Stimulated activated CD4-positive, alpha-beta T cell treated with anti-CD3 and anti-CD28 coated beads, Interleukin-15, amount 100 ng/mL, for 48 hours (primary cell): ENCODE measurements at places on chromosomes 3 and 15.

DNA sequence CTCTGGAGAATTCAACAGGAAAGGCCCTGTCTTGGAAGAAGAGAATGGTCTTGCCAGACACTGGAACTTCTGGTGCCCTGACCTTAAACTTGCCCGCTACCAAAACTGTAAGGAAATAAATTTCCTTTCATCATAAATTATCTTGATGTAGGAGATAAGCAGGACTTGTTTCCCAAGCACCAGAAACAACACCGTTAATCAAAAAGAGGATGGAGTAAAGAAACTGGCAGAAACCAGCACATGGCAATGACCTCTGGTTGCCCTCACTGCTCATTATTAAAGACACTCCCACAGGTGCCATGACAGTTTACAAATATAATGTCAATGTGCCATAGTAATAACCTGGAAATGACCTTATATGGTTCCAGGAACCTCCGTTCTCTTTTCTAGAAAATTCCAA, 426.1 kb downstream of the EDEM1 start:
- no peak for DNase-seq

GRCh38 chr15:71143373-71144310, 28.4 kb downstream of the THSD4 start:
- no peak for DNase-seq

DNA sequence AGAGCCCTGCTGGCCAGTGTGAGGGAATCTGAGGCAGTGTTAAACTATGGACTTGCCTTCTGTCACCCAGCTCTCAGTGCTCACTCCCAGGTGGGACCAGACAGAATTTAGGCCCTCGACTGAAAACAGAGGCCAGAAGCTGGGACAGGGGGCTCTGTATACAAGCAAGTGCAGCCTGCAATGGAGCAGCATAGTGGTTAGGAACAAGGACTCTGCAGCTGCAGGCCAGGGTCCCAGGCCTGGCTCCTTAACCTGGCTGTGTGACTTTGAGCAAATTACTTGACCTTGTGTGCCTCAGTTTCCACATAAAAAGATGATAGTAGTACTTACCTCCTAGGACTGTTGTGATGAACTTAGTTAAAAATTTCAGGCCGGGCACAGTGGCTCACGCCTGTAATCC, 39.8 kb downstream of the CMTM7 start:
- DNase-seq = no peak

DNA sequence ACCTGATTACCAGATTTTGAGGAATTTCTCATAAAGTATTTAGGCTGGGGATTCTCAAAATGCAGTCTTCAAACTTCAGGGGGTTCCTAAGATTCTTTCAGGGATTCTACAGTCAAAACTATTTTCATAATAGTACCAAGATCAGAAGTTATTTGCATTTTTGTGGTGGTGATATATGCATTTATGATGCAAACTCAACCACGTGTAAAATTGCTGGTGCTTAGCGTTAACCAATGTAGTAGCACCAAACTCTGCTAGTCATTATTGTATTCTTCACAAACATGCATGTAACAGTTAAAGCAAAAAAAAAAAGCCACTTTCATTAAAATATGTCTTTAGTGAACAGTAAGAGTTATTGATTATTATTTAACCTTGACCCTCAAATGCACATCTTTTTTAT, 274.9 kb upstream of the DNAJC19 start:
- no peak for DNase-seq

- DNase-seq = no peak
These were observed 91.5 kb downstream of the ITPR1 start for GRCh38 chr3:4584456-4585249.

GRCh38 chr3:99761415-99762165, 56.1 kb upstream of the CMSS1 start:
- no peak for DNase-seq

DNA sequence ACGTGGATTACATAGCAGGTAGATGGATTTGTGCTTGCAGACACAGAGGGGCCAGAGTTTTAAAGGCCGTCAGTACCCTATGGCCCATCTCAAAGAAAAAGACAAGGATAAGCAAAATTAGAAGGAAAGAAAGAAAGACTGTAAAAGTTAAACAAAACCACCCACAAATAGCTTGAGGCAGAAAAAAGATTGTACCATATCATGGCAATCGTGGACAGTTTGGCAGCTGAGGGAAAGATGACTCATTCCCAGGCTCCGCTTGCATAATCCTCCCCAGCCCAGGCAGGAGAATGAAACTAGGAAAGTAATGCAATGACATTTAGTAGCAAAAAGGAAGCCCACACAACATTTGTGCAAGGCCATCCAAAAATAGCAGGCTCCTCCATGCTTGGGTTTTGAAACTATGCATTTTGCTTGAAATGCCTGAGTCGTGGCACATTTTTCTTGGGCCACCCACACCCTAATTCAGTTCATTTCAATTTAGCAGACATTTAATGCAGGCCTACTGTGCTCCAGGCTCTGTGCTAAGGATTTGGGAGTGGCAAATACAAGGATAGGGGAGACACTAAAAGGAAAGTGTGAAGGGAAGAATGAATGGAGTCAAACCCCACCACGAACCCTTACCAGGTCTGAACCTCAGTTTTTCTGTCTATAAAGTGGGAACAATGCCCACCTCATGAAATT, 40.9 kb upstream of the SMAD3 start:
- peak; percentile 27 for DNase-seq

DNA sequence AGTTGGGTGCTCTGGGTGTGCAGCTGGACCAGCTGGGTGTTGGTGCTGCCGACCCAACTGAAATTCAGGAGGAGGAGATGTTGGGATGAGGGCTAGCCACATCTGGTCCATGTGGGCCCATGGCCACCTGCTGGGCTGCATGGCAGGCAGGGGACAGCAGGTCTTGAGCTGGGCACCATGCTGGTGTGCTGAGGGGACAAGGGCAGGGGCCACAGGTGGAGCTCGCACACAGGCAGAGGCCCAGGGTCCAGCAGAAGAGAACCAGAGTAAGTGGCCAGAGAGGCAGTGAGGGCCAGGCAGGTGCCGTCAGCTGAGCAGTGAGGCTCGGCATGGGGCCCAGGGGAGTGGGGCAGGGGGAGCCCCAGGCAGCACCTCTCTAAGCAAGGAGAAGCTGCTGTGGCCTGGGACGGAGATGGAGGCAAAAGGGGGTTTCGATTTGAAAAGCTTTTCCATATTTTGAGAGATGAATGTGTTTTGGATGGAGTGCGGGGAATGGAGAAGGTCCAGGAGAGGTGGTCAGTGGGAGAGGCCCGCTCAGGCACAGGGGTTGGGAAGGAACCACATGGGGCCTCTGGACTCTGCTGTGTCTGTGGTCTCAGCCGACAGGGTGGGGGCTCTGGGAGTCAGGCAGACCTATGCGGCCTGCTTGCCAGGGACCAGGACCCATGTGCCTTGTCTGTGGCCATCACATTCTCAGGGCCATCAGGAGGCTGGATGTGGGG, 30.5 kb upstream of the PLXNA1 start:
- no peak for DNase-seq

DNA sequence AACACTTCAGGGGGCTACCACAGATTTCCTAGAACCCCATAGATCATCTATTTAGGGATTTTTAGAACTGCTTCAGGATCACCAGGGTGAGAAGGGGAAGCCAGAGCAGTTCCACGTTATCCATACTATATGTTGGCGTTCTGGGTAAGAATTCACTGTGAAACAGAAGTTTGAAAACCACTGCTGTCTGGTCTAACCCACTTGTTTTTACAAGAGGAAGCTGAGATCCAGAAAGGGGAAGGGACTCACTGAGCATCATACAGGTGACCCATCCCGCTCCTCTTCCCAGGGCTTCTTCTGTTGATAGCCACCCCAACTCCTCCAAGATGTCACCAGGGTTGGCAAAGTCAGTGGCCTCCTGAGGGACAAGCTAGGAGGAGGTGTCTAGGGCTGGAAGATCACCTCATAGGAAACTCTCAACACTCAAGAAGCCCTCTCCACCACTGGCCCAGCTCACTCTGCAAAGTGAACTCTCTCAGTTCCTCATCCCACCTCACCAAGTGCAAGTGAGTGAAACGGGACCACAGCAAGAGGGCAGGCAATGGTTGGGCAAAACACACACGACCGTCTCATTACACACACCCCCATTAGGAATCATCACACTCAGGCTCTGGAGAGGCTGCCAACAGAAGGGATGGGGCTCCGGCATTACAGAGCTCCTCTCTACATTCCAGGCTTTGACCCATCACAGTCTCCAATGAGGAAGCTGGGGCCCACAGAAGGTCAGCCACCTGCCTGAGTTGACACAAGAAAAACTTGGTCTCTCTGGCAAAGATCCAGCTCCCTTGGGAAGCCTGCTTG, 1.8 kb downstream of the DAPK2 start:
- DNase-seq = no peak

DNA sequence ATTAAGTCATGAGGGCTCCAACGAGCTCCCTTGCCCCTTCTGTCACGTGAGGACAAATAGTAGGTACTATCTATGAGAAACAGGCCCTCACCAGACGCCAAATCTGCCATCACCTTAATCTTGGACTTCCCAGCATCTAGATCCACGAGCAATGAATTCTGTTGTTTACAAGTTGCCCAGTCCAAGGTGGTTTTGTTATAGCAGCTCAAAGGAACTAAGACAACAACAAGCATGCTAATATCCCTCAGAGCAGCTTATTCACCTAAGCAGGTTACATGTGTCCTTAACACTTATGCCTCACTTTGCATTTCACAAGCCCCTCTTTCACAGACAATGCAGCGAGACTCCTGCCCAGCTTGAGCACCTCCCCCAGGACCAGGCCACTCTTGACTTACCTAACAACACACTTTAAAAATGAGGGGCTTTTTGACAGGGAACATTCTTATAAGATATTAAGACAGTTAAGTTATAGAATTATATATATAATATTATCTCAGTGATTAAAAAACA, 219.5 kb downstream of the PLCH1 start:
- no peak for DNase-seq

DNA sequence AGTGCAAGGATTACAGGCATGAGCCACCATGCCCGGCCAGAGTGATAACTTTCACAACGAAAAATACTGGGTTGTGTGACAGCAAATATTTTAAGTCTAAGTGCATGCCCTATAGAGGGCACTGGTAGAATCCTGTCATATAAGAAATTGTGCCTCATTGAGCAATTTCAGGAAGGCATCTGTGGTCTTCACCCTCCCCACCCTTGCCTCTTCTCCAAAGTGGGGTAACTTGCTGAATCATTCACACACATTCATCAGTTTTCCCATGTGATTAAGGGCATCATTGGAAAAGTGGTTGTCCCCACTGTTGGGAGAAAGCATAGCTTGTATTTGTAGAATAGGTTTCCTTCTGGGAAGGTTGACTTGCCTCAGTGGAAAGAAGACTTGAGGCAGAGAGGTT, 9.2 kb downstream of the MITF start:
- DNase-seq = no peak

- DNase-seq = no peak
These were observed 68.8 kb upstream of the SLC12A8 start for GRCh38 chr3:125281381-125281780.

GRCh38 chr15:101496198-101496986, 6.9 kb upstream of the PCSK6 start:
- DNase-seq = no peak

- DNase-seq = no peak
These were observed 54.6 kb upstream of the VILL start for GRCh38 chr3:37935756-37936666.

- DNase-seq = no peak
These were observed 50.4 kb upstream of the FILIP1L start for GRCh38 chr3:100164743-100165142.

DNA sequence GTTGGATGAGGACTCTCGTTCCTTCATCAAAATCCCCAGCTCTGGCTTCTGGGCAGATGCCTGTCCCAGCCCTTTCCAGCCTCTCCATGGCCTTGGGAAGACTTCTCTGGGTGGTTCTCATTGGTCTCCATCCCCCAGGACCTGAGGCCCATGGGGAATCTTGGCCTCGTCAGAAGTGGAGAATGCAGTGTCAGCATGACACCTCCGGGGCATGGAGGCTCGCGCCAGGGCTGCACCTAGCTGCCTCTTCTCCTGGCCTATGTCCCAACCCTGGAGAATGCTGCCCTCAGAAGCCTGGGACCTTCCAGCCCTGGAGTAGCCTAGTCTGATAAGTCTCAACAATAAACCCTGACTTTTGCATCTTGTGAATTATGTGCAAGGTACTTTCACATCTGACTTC, 3.0 kb downstream of the KBTBD13 start:
- no peak for DNase-seq

DNA sequence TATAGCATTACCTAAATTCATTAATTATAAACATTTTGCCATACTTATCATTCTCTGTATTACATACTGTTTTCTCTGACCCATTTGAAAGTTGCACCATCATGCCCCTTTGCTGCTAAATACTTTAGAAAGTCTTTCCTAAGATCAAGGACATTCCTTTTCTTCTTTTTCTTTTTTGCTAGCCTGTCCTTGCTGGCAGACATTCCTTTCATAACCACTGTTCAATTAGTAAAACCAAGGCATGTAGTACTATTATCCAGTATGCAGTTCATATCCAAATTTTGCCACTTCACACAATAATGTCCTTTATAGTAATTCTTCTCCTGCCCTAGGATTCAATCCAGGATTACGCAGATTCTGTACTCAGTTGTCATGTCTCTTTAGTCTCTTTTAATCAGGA, 321.0 kb upstream of the C2CD4B start:
- DNase-seq = no peak

DNA sequence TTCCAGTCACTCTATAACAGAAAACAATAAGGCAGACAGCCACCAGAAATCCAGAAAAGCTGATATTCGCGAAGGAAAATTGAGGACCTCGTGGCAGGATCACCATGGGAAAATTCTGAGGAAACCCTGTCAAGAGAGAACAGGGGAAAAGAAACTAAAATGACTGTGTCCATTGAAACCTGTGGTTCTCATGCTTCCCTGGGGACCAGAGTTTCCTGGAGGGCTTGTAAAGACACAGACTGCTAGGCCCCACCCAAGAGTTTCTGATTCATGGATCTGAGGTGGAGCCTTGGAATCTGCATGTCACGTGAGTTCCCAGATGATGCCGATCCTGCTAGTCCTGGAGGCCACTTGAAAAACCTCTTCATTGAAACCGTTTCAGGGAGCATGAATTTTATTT, 420.5 kb downstream of the EPHB1 start:
- no peak for DNase-seq

- no peak for DNase-seq
These were observed 15.6 kb downstream of the HERC1 start for GRCh38 chr15:63818191-63818590.

DNA sequence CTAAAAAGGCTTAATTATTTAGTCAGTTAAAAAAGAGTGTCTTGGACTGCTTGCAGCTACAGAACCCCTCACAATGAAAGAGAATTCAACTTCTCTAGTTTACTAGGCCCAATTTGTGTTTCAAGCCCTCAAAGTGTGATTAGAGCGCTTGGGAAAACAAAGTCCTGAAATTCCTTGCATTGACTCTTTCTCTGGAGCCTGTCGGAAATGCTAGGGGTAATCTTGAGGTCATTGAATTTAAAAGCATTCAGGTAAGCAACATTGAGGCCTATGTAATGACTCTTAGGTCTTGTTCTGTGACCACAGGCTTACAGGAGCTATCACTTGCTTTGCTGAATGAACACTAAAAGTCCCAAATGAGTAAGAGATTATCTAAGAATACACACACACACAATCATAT, 186.0 kb downstream of the NLGN1 start:
- DNase-seq = no peak

GRCh38 chr3:192608726-192609600, 118.4 kb downstream of the FGF12 start:
- DNase-seq = no peak
